ENCODE measurements at places on chromosomes 2 and 18.

DNA sequence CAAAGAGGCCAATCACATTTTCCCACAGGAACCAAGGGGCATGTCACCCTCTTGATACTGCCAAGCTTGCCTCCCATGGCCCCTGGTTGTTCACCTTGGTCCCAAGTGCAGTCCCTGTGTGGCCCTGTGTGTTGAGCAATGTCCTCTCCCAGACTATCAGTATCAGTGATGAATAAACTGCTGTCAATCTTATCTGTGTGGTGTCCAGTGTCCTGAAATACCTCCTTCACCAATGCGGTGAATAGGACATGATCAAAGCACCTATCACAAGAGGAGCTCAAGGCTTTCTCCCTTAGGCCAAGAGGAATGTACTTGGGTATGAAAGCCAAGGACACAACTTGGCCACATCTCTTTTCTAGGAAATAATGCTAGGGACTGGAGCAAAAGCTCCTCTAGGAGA, 68.2 kb downstream of the MAIP1 start:
- H3K4me1 ChIP-seq = no peaks in the 10 kb centered on the region
- H3K27me3 ChIP-seq = no peaks in the 10 kb centered on the region
- H3K4me3 ChIP-seq = no peak overlapping the region

DNA sequence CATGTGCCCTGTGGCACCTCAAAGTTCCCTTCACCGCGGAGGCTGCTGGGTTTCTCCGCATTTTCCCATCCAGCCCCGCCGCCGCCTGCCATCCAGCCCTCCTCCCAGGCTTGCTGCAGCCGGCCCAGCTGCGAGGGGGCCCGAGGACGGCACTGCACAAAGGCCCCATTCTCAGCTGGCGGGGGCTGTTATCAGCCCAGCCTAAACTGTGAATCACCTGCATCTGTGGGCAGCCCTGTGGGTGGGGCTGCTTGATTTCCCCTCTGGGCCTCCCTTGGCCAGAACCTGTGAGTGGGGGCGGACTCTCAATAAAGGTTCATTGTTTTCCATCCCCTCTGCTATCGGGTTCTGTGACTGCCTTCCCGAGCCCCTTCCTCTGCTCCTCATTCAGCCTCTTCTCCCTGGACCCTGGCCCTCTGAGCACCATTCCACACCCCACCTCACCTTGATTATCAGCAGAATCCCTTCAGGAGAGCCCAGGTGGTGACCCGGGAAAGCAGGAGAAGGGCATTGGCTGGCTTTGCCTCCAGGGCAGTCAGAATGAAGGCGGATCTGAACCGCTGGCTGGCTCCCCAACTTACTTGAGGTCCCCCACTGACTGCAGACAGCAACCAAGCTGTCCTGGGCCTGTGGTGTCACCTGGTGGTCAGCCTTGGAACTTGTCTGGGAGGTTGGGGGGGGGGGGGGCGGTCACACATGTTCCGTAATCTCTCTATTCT, 204.5 kb downstream of the ZFP36L2 start:
- peak; percentile 42 for DNase-seq
- H3K4me3 ChIP-seq = no peak overlapping the region
- H3K36me3 ChIP-seq = no peaks in the 10 kb centered on the region
- H3K4me1 ChIP-seq = peaks cover 35% of the 10 kb centered on the region

DNA sequence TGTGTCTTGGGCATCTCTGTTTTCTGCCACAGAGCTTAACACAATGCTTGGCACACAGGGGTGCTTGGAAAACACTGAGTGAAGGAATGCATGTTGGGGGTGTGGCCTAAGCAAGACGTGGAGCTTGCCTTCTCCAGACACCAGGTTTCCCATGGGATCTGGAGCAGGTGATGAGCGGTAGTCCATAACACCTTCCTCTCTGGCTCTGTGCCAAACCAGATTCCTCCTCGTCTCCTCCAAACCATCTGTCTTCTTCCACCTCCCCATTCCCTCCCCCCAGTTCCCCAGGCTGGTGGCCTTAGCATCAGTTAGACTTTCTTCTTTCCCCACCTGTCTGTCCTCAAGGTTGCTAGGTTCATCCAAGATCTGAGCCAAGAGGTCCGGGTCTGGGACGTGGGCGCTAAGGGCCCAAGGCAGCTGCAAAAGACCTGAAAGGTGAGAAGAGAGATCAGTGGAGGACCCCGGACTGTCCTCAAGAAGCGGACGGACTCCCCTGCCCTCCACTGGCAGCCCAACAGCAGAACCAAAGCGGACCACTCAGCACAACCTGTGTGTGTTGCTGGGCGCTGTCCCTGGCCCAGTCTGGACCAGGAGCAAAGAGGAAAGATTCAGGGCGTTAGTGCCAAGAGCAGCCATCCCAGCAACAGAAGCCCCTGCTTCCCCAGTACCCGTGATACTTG, 1.2 kb upstream of the ITM2C start:
- H3K27ac ChIP-seq = no peak overlapping the region
- H3K4me3 ChIP-seq = peak overlapping the region; percentile 83
- H3K36me3 ChIP-seq = peaks cover 4% of the 10 kb centered on the region
- peaks cover 42% of the 10 kb centered on the region for H3K4me1 ChIP-seq

GRCh38 chr18:58359218-58359617, 269.7 kb downstream of the ALPK2 start:
- H3K4me1 ChIP-seq = no peaks in the 10 kb centered on the region
- H3K27me3 ChIP-seq = no peaks in the 10 kb centered on the region
- H3K4me3 ChIP-seq = no peak overlapping the region
- DNase-seq = no peak

- no peak overlapping the region for H3K4me3 ChIP-seq
- H3K27ac ChIP-seq = no peak overlapping the region
- H3K36me3 ChIP-seq = no peaks in the 10 kb centered on the region
- H3K4me1 ChIP-seq = no peaks in the 10 kb centered on the region
Observed at GRCh38 chr18:75472396-75472795, 44.9 kb upstream of the SMIM21 start.

DNA sequence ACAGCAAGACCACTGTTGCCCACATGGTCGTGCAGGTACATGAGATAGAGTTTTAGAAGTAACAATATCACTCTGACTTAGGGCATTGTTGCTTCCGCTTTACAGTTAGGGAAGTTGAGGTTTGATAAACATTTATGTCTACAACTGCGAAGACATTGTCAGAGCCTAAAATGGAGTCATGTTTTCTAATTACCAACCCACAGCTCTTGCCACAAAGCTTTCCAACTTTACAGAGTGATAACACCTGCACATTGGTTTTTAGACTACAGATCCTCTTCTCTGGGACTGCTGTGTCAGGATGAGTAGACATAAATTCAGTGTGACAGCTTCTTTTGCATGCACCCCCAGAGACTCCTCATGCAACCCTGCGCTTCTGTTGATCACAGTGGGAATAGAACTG, 119.0 kb downstream of the FEZ2 start:
- H3K27me3 ChIP-seq = no peaks in the 10 kb centered on the region
- H3K27ac ChIP-seq = no peak overlapping the region
- peak; percentile 67 for DNase-seq
- no peak overlapping the region for H3K4me3 ChIP-seq
- peaks cover 10% of the 10 kb centered on the region for H3K36me3 ChIP-seq
- peaks cover 18% of the 10 kb centered on the region for H3K4me1 ChIP-seq

DNA sequence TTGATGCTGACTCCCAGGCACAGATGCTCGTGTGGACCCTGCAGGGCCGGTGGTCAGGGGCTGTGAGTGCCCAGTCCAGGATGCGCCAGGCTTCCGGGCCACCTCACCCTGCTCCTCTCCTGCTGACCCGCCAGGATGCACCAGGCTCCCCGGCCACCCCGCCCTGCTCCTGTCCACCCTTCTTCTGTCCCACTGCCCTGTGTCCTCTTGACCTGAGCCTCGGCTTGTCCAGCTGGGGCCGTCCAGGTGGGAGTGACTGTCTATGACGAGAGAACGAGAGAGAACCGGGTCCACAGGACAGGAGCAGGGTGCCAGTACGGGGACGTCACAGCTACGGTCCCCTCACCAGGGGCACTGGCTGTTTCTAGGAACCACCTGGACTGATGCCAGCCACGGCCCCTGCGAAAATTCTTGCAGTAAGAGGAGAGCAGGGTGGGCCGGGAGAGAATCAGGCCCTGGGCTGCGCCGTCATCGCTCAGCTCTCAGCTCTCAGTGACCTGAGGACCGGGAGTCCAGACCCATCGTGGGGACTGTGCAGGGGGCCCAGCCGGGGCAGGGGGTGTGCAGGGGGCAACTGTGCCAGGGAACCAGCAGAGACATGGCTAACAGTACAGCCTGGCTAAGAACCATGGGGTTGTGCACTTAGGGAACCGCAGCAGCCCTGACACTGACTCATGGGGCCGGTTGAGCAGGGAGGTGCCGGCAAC, 12.9 kb upstream of the NFATC1 start:
- no peak for DNase-seq
- no peak overlapping the region for H3K4me3 ChIP-seq
- H3K36me3 ChIP-seq = no peaks in the 10 kb centered on the region
- H3K27me3 ChIP-seq = no peaks in the 10 kb centered on the region
- no peak overlapping the region for H3K27ac ChIP-seq

- DNase-seq = peak; percentile 75
- no peak overlapping the region for H3K4me3 ChIP-seq
- H3K4me1 ChIP-seq = no peaks in the 10 kb centered on the region
- H3K27me3 ChIP-seq = no peaks in the 10 kb centered on the region
- no peak overlapping the region for H3K27ac ChIP-seq
Observed at GRCh38 chr2:24421668-24422067, 61.3 kb upstream of the ITSN2 start.

- H3K4me3 ChIP-seq = no peak overlapping the region
- no peaks in the 10 kb centered on the region for H3K27me3 ChIP-seq
- H3K36me3 ChIP-seq = no peaks in the 10 kb centered on the region
- no peak for DNase-seq
Observed at GRCh38 chr2:49857371-49858112, 703.2 kb upstream of the FSHR start.

DNA sequence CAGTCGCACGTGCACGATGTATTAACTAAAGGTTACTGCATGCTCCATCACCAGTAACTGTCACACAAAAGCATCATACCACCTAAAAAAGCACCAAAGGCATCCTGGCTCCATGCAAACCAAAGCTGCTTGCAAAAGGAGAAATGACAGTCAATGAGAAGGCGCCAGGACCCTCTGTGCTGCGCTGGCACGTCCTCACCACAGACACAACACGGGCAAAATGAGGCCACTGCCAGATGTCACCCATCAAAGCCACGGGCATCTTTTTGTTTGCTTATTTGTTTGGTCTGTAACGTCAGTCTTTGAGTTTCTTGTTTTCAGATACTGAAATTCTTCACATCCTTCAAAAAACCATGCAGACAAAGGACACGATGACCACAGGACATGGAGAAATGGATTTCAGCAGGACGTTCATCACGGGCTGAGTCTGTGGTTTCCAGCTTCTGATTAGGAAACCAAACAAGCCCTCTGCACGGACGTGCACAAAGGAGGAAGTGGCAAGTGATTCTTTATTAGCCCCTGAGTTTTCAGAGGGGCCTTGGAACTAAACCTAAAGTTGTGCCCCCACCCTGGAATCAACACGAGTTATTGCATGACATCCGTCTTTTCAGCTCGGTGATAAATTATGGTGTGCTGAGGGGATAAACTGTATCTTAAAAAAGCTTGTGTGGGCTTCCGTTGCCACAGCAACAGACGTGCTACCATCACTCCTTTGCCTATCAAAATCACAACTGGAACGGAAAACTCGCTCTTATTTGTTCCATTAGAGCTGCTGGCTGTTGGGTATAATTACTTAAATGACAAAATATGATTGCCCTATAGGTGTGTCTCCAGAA, 181.8 kb downstream of the EIPR1 start:
- peaks cover 47% of the 10 kb centered on the region for H3K36me3 ChIP-seq
- H3K4me3 ChIP-seq = no peak overlapping the region

GRCh38 chr2:212416086-212416485, 122.5 kb downstream of the ERBB4 start:
- H3K4me1 ChIP-seq = no peaks in the 10 kb centered on the region
- no peak overlapping the region for H3K4me3 ChIP-seq
- no peaks in the 10 kb centered on the region for H3K36me3 ChIP-seq
- H3K27ac ChIP-seq = no peak overlapping the region

- peaks cover 73% of the 10 kb centered on the region for H3K36me3 ChIP-seq
- no peak overlapping the region for H3K27ac ChIP-seq
- H3K4me1 ChIP-seq = peaks cover 4% of the 10 kb centered on the region
- no peak for DNase-seq
- H3K27me3 ChIP-seq = no peaks in the 10 kb centered on the region
- no peak overlapping the region for H3K4me3 ChIP-seq
Observed at GRCh38 chr2:96825057-96825456, 9.0 kb downstream of the CNNM3 start.

GRCh38 chr2:148167241-148167766, 146.4 kb downstream of the MBD5 start:
- no peaks in the 10 kb centered on the region for H3K4me1 ChIP-seq
- H3K27ac ChIP-seq = no peak overlapping the region
- H3K4me3 ChIP-seq = no peak overlapping the region
- H3K27me3 ChIP-seq = no peaks in the 10 kb centered on the region

- H3K4me3 ChIP-seq = no peak within 1 kb of the TSS
- no peaks in the 10 kb centered on the region for H3K36me3 ChIP-seq
- peak; percentile 61 for DNase-seq
- H3K27ac ChIP-seq = no peak within 1 kb of the TSS
- peaks cover 79% of the 10 kb centered on the region for H3K27me3 ChIP-seq
Observed at GRCh38 chr2:98346311-98347236, at the start of gene CNGA3. Gene CNGA3 (plus strand): TSS chr2:98346456. CDS start chr2:98369976, 23,520 bp downstream.

- DNase-seq = no peak
- no peak overlapping the region for H3K4me3 ChIP-seq
- no peaks in the 10 kb centered on the region for H3K27me3 ChIP-seq
Observed at GRCh38 chr2:43086451-43087221, 139.8 kb downstream of the ZFP36L2 start.

- no peak for DNase-seq
- H3K36me3 ChIP-seq = no peaks in the 10 kb centered on the region
- no peaks in the 10 kb centered on the region for H3K27me3 ChIP-seq
- H3K4me1 ChIP-seq = peaks cover 6% of the 10 kb centered on the region
- no peak overlapping the region for H3K27ac ChIP-seq
Observed at GRCh38 chr2:12824351-12824777, 107.6 kb downstream of the TRIB2 start.

- no peaks in the 10 kb centered on the region for H3K36me3 ChIP-seq
- no peak for DNase-seq
- no peaks in the 10 kb centered on the region for H3K27me3 ChIP-seq
- no peaks in the 10 kb centered on the region for H3K4me1 ChIP-seq
- no peak overlapping the region for H3K27ac ChIP-seq
Observed at GRCh38 chr2:190137561-190137960, 75.0 kb upstream of the MSTN start.

Data from common myeloid progenitor, CD34-positive (primary cell).